ENCODE measurements at places on chromosomes 4 and X.

DNA sequence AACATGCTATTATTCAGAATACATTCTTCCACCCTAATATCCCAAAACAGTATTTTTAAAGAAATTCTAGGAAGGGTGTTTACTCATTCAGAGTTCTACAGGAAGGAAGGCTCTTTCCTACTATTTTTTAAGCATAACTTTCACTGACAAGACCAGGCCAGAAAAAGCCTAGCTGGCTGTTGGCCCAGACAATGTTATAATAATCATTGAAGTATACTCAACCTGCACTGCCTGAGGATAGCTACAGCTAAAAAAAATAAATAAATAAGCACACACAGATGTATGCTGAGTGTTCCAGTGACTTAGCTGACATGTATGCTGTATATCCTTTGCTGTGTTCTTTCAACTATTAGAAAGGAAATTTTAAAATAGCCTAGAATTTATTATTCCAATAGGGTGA is 145.8 kb upstream of the SPRY1 start:
- DNase-seq, result no peak

- no peak for DNase-seq
Measured at GRCh38 chr4:89482926-89483595, 175.5 kb upstream of the GPRIN3 start.

DNA sequence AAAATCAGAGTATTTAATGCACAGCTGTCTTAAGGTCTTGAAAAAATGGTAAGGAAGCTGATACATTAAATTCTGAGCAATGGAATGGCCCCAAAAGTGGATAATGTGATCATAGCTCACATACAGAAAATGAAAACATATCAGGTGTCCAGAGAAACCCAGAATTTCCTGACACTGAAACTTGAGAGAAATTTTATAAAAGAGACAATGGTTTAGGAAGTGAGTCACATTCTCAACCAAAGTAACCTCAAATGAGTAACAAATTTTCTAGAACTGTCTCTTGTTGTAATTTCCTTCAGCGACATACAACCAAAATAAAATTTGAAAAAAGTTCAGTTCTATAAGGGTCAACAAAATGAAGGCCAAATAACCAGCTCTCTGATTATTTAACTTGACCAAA is 37.4 kb upstream of the PACRGL start:
- no peak for DNase-seq

GRCh38 chrX:136574548-136574947 is 42.5 kb downstream of the VGLL1 start:
- DNase-seq, result peak; percentile 45

DNA sequence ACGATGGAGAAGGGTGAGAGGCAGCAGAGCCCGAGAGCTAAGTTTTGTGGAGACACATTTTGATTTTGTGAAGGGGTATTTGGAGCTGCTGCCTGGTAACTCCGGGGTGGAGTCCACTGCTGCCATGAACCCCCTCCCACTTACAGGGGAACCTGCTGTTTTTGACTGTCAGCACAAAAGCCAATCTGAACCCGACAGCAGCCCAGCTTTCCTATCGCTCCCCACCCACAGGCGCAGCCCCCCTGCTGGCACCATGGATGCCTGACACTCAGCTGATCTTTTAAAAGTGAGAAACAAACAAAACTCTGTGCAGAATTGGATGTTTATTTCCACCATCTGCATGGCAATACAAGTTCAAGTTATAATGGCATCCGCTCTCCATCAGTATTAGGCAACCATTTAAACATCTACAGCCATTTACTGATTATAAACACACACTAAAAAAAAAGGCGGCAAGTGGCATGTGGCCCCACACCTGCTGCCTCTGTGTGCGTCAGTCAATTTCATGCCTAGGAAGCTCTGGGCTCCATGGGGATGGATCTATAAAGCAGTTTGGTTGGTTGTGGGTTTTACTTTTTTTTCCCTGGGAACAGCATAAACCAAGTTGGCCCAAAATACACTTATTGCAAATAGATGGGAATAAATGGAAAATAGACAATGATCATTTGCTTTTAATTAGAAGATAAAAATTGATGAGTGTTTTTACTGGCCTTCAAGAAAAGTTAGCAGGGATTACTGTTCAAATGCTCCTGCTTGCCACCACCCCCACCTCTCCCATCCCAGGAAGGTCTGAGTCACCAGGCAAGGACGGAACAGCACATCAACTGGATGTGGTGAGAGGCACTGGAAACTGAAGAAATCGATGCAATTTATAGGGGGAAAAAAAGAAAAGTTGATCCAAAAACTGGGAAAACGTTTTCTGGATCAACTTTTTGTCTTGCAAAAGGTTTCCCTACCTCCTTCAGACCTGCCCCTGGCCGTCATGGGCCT is 46.0 kb downstream of the SEPSECS start:
- DNase-seq, result peak; percentile 41

DNA sequence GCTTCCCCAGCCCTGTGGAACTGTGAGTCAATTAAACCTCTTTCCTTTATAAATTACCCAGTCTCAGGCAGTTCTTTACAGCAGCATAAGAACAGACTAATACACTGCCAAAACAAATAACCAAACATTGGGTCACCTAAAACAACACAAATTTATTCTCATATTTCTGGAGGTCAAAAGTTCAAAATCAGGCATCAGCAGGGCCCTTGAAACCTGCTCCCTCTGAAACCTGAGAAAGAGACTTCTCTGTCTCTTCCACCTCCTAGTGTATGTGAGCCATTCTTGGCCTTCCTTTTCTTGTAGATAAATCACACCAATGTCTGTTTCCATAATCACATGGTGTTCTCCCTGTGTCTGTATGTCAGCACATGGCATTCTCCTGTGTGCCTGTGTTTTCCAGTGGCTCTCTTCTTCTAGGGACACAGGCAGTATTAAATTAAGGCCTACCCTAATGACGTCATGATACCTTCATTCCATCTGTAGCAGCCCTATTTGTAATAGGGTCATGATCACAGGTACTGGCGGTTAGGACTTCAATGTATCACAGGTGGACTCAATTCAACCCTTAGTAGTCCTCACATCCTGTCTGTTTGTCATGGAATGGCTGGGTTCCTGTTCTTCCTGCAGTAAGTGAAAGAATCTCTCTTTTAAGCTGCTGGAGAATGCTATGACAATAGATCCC is 147.3 kb upstream of the CLNK start:
- DNase-seq, result no peak

- no peak for DNase-seq
Measured at GRCh38 chrX:7214251-7214650, 66.3 kb upstream of the PUDP start.

GRCh38 chrX:134013524-134013923 is 28.1 kb upstream of the GPC3 start:
- DNase-seq, result no peak

GRCh38 chr4:182145334-182145905 is 97.8 kb upstream of the TENM3 start:
- DNase-seq, result peak; percentile 76

DNA sequence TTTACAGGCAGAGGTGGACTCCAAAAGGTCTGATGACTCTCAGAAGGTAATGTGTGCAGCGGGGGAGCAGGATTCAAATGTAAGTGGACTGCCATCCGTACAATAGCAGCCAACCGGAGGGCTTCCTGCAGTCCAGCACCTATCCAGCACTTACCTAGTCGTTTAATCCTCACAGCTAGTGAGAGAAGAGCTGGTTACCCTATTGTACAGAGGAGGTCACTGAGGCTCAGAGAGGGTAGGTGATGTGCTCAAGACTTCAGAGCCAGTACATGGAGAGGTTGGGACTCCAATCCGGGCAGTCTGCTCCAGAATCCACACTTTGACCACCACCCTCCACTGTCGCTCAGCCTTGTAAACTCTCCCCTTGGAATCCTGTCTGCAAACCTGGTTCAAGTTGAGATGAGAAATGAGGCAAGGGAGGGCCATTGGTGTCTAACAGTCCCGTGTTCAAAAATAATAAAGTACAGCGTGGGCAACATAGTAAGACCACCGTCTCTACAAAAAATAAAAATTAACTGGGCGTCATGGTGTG is 22.5 kb upstream of the JAKMIP1 start:
- peak; percentile 31 for DNase-seq

DNA sequence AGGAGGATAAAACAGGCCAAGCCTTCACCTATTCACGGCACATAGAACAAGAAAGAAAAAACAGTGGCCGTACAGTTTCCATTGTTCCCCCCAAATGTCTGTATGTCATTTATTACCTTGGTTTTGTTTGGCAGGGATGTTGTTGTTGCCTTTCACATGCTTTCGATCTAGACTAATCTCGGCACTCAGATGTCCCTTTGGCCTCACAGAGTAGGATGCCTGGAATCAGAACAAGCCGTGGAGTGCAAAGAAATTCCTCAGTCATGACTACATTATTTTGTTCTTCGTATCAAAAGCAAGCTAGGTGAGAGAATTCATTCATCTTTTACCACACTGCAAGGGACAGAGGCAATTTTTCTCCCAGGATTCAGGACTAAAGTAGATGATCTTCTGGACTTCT is 106.9 kb downstream of the SMIM20 start:
- DNase-seq, result no peak

GRCh38 chrX:129717892-129718291 is 20.9 kb upstream of the XPNPEP2 start:
- no peak for DNase-seq

DNA sequence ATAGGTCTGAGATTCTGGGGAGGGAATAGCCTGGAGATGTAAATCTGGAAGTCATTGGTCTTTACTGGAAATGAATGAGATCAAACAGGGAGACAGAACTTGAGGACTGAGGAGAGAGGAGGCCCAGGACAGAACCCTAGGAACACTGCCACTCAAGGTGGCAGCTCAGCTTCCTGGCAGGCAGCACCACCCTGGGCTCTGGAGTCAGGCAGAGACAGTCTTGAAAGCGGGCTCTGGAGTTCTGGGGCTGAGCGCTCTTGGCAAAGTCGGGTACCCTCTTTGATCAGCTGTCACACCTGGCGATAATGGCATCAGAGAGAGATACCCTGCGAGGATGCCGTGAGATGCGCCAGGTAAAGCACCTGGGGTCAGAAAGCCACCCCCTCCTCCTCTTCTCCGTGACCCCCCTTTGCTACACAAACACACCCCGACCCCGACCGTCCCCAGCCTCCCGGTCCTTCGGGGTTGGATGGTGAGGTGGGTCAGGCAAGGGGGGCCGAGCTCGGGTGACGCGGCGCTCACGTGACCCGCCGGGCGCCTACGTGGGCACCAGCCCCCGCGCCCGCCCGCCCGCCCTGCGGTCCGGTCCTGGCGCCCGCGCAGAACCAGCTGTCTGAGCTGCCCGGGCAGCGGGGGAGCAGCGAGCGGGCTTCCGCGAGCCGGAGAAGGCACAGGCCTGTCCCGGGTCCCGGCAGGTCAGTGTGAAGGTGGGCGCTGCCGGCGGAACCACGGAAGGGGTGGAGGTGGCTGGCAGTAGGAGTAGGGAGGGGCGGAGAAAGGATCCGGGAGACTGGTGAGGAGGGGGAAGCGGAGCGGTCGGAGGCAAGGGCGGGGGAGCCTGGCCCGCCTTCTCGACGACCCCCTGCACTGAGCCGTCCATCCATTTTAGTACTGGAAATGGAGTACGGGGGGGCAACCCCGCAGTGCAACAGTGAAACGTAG is at the start of gene TCEAL3:
Gene TCEAL3, plus strand, starts transcription at position 600 of the 942 bp plus-strand sequence. CDS start 1,102 bp downstream, outside the sequence.
- DNase-seq, result peak; percentile 78

GRCh38 chr4:154877110-154877760 is 96.2 kb downstream of the RBM46 start:
- peak; percentile 63 for DNase-seq

DNA sequence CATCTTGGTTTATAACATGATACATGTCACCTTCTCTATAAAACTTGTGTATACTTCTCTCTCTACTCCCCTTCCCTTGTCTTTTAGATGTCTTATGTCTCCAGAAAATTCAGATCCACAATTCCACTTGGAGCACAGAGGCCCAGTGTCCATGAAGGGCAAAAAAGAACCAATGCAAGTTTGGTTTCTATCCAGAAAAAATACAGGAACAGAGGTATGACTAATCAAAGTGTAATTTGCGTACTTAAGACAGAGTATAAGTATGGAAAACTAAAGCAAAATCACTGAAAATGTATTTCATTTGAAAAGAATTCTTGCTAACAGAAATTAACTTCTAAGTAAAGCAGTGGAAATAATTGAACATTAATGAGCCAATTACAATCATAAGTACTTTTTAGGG is 46.2 kb downstream of the GUCY1B1 start:
- DNase-seq, result no peak

DNA sequence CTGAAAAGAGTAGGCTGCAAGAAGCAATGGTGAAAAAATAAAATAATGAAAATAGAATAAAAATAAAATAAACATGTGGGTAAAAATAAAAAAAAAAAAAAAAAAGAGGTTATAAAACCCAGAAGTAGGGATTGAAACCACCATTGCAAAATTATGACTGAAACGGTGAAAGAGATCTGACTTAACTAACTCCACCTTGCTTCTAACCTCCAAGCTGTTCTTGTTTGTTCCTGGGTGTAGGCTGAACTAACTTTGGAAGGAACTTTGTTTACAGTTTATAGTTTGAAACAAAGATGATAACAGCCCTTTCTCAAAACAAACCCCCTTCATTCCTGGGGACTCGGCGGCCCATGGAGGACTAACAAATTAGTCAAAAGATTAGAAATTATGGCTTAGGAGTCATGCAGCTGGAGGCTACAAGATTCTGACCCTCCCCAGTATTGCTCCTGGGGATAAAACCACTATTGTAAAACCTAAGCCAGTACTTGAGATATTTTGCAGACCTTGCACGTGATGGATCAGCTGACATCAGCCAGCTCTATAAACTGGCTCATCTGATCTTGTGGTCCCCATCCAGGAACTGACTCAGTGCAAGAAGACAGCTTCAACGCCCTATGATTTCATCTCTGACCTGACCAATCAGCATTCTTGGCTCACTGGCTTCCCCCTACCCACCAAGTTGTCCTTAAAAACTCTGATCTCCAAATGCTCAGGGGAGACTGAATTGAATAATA is 30.4 kb downstream of the DDX60L start:
- DNase-seq, result no peak

DNA sequence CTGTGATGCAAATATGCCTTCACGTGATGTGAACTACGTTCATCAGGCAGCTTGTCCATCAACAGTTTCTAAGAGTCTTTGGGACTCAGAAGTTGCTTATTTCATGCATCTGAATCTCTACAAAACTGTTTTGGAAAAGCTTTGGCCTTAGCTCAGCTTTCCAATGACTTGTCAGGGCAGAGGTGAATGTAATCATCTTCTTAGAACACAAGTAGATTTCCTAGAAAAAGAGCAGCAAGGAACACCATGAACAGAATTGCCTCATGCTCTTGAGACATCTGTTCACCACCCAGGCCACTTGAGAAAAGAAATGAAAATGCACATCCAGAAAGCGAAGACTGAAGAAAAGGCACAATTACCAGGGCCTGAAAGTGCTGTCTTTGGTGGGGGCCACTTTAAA is 105.8 kb upstream of the PDHA1 start:
- no peak for DNase-seq

GRCh38 chrX:7219153-7219705 is 71.3 kb upstream of the PUDP start:
- DNase-seq, result no peak

All from NCI-H1417 (cell line).